ENCODE measurements at places on chromosomes 16 and 17. TPM values are rescaled to one million over a fixed set of nuclear protein-coding genes. Genes with fewer than 3 reads are reported as not detected.

DNA sequence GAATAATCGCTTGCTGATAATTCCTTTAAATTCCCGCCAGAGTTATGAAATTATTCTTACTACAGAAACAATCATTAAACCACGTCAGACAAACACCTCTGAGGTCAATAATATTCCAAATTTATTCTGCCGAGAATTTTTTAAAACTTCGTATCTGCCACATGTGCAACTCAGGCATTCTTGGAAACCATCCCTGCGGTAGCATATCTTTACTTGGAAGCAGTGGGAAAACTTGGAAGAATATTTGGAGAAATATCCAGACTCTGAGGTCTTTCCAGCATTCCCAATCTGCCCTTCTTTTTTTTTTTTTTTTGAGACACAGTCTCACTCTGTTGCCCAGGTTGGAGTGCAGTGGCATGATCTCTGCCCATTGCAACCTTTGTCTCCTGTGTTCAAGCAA, 2.0 kb upstream of the CCL11 start:
- DNase-seq = no peak
- H3K36me3 ChIP-seq = no peaks in the 10 kb centered on the region
- H3K4me3 ChIP-seq = no peak overlapping the region
- no peaks in the 10 kb centered on the region for H3K4me1 ChIP-seq
- no peak overlapping the region for H3K27ac ChIP-seq

- peak; percentile 36 for DNase-seq
- peaks cover 9% of the 10 kb centered on the region for H3K4me1 ChIP-seq
- H3K36me3 ChIP-seq = no peaks in the 10 kb centered on the region
- H3K4me3 ChIP-seq = no peak overlapping the region
Observed at GRCh38 chr16:74743668-74744299, 30.8 kb downstream of the FA2H start.

- no peak overlapping the region for H3K27ac ChIP-seq
- H3K4me1 ChIP-seq = no peaks in the 10 kb centered on the region
- no peaks in the 10 kb centered on the region for H3K36me3 ChIP-seq
- no peaks in the 10 kb centered on the region for H3K27me3 ChIP-seq
Observed at GRCh38 chr16:87075319-87075860, 241.8 kb downstream of the C16orf95 start.

DNA sequence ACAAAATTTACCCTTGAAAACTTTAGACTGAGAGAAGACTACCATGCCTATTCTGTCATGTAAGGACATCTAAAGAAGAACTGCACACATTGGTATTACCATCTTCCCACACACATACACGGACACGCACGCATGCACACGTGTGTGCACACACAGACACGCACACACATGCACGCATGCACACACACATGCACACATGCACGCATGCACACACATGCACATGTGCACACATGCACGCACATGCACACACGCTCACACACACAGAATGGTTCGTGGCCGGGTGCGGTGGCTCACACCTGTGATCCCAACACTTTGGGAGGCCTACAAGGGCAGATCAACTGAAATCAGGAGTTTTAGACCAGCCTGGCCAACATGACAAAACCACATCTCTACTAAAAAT, 296.9 kb upstream of the HSBP1 start:
- no peak overlapping the region for H3K4me3 ChIP-seq
- no peak for DNase-seq
- H3K27me3 ChIP-seq = no peaks in the 10 kb centered on the region
- H3K4me1 ChIP-seq = no peaks in the 10 kb centered on the region
- no peaks in the 10 kb centered on the region for H3K36me3 ChIP-seq

Gene ZNF385C
- total RNA-seq = 0.60 TPM

Gene FAM234A
- 63.1 TPM for total RNA-seq

- H3K4me1 ChIP-seq = no peaks in the 10 kb centered on the region
- no peak overlapping the region for H3K27ac ChIP-seq
- no peaks in the 10 kb centered on the region for H3K27me3 ChIP-seq
- no peaks in the 10 kb centered on the region for H3K36me3 ChIP-seq
- DNase-seq = no peak
Observed at GRCh38 chr17:30405161-30405560, 26.4 kb downstream of the CPD start.

DNA sequence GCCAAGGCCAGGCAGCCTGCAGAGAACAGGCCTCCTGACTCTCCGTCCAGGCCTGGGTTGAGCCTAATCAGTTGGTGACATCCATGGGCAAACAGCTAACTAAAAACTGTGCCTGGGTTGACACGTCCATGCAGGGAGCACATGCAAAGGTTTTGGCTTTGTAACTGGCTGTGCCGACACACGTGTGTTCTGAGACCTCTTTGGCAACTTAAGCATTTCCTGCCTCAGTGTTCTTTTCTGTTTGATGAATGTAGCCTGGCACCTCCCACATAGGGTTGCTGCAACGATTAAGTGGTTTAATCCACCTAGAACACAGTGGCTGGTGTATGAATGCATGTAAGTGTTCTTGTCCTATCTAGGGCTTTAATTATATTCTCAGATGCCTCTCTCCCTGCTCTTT, 3.2 kb downstream of the BCO1 start:
- no peaks in the 10 kb centered on the region for H3K4me1 ChIP-seq
- no peak for DNase-seq
- no peak overlapping the region for H3K4me3 ChIP-seq
- H3K27ac ChIP-seq = no peak overlapping the region

DNA sequence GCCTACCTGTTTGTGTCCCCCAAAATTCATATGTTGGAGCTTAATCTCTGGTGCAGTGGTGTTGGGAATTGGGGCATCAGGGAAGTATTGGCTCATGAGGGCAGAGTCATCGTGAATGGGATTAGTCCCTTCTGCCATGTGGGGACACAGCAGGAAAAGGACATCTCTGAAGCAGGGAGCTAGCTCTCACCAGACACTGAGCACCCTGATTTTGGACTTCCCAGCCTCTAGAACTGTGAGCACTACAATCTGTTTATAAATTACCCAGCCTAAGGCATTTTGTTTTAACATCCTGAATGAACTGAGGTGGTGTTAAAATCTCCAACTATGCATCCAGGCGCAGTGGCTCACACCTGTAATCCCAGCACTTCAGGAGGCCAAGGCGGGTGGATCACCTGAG, 206.0 kb downstream of the SEC14L1 start:
- no peaks in the 10 kb centered on the region for H3K27me3 ChIP-seq
- peaks cover 88% of the 10 kb centered on the region for H3K4me1 ChIP-seq
- H3K36me3 ChIP-seq = no peaks in the 10 kb centered on the region
- H3K4me3 ChIP-seq = no peak overlapping the region
- DNase-seq = no peak

Gene TEKT5
- total RNA-seq = 0.70 TPM

GRCh38 chr17:79244665-79245064, 170.0 kb downstream of the ENGASE start:
- peaks cover 16% of the 10 kb centered on the region for H3K27me3 ChIP-seq
- H3K4me3 ChIP-seq = no peak overlapping the region
- H3K27ac ChIP-seq = no peak overlapping the region
- no peaks in the 10 kb centered on the region for H3K4me1 ChIP-seq

DNA sequence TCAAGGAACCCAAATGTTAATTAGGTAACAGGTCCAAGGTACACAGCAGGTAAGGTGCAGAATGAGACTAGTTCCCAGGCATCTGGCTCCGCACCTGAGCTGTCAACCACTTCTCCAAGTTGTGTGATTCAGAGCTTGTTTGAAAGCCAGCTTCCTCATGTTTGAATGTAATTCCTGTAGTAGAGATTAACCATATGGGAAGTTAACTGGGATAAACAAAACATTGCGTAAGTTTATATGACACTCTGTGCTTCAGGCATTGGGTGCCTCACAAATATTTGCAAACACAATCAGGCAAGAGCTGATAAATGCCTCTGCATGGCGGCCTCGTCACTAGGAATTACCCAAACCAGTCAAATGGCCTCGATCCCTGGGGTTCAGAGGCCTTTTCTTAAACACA, 27.9 kb upstream of the CPHXL start:
- DNase-seq = no peak
- no peaks in the 10 kb centered on the region for H3K27me3 ChIP-seq
- no peaks in the 10 kb centered on the region for H3K36me3 ChIP-seq
- no peak overlapping the region for H3K4me3 ChIP-seq

DNA sequence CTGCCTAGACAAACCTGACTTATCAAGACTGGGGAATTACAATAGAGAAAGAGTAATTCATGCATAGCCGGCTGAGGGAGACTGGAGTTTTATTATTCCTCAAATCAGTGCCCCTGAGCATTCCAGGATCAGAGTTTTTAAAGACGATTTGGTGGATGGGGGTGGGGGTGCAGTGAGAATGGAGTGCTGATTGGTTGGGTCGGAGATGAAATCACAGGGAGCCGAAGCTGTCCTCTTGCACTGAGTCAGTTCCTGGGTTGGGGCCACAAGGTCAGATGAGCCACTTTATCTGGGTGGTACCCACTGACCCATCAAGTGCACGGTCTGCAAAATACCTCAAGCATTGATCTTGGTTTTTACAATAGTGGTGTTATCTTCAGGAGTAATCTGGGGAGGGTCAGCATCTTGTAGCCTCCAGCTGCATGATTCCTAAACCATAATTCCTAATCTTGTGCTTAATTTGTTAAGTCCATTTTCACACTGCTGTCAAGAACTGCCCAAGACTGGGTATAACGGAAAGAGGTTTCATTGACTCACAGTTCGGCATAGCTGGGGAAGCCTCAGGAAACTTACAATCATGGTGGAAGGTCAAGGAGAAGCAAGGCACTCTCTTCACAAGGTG, 69.6 kb downstream of the MARF1 start:
- no peak overlapping the region for H3K27ac ChIP-seq
- peaks cover 26% of the 10 kb centered on the region for H3K4me1 ChIP-seq
- no peak overlapping the region for H3K4me3 ChIP-seq
- H3K27me3 ChIP-seq = no peaks in the 10 kb centered on the region
- no peaks in the 10 kb centered on the region for H3K36me3 ChIP-seq
- no peak for DNase-seq

- no peaks in the 10 kb centered on the region for H3K36me3 ChIP-seq
- no peak overlapping the region for H3K27ac ChIP-seq
- peak; percentile 77 for DNase-seq
- peaks cover 15% of the 10 kb centered on the region for H3K4me1 ChIP-seq
Observed at GRCh38 chr17:55641676-55642081, 81.0 kb downstream of the TMEM100 start.

Gene ATP1B2
- 4.6 TPM for total RNA-seq

All from spleen (tissue), 13 donors.